Kidney glomerular epithelial cell (primary cell): ENCODE measurements at places on chromosomes 2 and 18.

DNA sequence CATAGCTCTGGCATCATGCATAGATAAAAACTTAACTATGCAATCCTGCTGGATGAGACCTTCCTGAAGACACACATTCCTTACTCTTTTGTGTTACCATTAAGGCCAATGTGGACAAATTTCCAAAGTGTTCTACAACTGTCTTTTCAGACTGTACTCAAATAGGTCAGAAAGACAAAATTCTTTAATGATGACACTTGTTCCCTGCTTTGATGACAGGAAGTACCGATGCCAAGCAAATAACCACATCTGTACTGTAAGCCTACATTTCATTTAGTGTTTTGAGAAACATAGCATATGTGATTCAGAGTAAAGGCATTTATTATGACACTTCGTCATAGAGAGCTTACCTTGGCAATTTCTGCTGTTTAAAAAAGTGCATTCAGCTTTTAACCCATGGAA lies 55.0 kb downstream of the PMAIP1 start:
- DNase-seq, result no peak

DNA sequence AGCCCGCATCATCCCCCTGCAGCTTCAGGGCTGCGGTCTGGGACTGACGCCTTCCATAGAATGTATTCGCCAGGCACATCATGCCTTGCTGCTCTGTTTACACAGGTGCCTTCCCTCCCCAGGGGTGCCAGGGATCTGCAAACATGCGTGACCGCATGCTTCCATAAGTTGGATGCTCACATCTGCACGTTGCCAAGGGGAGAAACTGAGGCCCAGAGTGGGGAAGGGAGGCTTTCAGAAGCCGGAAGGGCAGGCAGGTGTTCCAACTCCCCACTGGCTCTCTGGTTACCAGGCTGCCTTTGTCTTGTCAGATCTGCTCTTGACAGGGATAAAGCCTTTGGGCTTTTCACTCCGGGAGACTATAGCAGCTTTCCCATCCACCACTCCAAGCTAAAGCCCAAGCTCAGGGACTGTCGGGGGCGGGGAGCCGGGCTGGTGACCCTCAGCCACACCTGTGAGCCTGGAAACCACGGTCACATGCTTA lies 125.8 kb upstream of the TNP1 start:
- no peak for DNase-seq

- no peak for DNase-seq
These were observed 239.1 kb downstream of the SEPTIN10 start for GRCh38 chr2:109374548-109375130.

DNA sequence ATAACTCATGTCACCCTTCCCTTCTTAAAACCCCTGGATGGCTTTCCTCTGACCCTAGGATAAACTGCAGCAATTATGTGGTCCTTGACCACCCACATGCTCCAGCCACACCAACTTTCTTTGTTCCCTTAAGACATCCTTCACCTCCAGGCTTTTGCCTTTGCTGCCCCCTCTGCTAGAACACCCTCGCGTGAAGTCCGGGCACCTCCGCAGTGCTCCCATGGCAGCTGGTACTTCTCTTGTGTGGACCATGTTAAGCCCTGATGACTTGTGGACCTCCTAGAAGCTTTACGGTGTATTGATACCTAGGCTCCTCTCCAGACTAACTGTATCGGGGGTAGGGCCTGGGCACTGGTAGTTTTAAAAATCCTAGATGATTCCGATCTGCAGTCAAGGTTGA lies 824 bp upstream of the ABHD1 start:
- DNase-seq, result no peak

GRCh38 chr18:12621742-12622306 lies 36.1 kb downstream of the SPIRE1 start:
- DNase-seq, result peak; percentile 15

GRCh38 chr18:29449424-29449823 lies 1272.5 kb upstream of the CDH2 start:
- no peak for DNase-seq

DNA sequence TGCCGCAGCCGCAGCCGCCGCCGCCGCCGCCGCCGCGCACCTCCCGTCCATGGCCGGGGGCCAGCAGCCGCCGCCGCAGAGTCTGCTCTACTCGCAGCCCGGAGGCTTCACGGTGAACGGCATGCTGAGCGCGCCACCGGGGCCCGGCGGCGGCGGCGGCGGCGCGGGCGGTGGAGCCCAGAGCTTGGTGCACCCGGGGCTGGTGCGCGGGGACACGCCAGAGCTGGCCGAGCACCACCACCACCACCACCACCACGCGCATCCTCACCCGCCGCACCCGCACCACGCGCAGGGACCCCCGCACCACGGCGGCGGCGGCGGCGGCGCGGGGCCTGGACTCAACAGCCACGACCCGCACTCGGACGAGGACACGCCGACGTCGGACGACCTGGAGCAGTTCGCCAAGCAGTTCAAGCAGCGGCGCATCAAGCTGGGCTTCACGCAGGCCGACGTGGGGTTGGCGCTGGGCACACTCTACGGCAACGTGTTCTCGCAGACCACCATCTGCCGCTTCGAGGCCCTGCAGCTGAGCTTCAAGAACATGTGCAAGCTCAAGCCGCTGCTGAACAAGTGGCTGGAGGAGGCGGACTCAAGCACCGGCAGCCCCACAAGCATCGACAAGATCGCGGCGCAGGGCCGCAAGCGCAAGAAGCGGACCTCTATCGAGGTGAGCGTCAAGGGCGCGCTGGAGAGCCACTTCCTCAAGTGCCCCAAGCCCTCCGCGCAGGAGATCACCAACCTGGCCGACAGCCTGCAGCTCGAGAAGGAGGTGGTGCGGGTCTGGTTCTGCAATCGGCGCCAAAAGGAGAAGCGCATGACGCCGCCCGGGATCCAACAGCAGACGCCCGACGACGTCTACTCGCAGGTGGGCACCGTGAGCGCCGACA lies 2.4 kb downstream of the POU3F3 start:
- no peak for DNase-seq

DNA sequence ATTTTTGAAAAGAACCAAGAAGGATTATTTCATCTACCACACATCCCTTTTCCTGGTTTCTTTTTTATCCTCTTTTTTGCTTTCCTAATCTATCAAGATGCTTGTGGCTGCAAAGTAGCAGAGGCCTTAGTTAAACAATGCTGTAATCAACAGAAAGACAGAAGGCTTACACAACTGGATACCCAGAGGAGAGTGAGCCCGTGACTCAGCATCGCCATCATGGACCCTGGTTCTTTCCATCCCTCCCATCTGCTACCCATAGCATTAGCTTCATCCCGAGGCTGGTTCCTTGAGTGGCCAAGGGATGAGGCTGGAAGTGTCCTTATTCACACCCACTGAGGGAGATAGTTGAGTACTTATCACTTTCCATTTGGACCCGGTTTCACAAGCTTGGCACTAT lies 7.5 kb upstream of the HAAO start:
- no peak for DNase-seq

DNA sequence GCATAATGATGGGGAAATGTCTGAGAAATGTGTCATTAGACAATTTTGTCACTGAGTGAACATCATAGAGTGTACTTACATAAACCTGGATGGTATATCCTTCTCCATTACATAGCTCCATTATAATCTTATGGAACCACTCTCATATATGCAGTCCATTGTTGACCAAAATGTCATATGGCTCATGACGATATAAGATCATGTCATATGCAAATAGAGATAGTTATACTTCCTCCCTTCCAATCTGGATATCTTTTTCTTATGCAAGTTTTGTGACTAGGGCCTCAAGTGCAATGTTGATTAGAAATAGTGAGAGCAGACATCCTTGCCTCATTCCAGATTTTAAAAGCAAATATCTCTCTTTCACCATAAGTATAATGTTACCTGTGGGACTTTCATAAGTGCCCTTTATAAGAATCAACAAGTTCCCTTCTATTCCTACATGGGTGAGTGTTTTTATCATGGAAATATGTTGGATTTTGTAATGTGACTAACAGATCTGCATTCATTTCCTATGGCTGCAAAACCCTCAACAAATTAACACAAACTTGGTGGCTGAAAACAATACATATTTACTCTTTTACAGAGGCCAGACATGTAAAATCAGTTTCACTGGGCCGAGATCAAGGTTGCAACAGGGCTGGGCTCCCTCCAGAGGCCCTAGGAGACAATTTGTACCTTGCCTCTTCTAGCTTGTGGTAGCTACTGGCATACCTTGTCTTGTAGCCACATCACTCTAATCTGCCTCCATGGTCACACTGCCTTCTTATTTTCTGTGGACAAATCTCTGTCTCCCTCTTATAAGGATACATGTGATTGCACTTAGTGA lies 21.6 kb upstream of the SULT1C4 start:
- no peak for DNase-seq

DNA sequence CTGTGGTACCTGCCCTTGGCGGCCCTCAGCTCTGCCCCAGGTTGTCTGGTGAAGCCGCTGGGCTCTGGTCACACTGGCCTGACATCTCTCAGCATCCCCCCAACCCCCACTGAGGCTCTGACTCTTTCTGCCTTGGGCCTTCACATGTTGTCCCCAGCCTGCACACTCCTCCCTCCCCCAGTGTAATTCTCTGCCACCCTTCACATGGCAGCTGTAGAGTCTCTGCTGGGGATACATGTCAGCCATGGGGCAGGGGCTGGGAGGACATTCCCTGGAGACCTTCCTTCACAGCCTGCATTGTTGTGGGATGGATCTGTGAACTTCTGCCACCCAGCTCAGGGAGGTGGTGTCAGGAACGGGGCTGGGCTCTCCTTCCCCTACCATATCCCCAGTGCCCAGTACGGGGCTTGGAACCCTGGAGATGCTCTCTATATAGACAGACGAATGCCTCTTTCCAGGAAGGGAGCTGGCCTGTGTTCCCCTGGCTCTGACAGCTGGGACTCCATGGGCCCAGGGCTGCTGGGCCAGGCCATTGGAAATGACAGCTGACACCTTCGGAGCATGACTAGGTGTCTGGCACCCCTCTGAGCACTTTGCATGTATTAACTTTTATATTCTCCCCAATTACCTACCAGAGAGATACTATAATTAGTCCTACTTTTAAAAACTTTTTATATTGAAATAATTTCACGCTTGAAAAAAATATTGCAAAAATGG lies 151.5 kb downstream of the INHBB start:
- no peak for DNase-seq

DNA sequence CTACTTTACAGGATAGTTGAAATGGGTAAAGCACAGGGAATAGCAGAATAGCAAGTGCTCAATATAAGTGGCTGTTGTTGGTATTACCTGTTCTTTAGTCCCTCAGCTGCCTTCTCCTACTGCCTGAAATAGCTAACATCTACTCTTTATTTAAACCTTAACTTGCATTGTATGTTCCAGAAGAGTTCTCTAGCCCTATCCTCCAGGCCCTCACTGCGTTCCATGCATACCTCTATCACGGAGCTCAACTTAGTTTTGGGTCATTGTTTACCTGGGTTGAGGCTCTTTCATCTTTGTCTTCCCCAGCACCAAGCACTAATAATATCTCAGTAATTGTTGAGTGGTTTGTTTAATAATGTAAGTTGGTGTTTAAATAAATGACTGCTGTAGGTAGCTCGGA lies 242.2 kb upstream of the FANCL start:
- no peak for DNase-seq

DNA sequence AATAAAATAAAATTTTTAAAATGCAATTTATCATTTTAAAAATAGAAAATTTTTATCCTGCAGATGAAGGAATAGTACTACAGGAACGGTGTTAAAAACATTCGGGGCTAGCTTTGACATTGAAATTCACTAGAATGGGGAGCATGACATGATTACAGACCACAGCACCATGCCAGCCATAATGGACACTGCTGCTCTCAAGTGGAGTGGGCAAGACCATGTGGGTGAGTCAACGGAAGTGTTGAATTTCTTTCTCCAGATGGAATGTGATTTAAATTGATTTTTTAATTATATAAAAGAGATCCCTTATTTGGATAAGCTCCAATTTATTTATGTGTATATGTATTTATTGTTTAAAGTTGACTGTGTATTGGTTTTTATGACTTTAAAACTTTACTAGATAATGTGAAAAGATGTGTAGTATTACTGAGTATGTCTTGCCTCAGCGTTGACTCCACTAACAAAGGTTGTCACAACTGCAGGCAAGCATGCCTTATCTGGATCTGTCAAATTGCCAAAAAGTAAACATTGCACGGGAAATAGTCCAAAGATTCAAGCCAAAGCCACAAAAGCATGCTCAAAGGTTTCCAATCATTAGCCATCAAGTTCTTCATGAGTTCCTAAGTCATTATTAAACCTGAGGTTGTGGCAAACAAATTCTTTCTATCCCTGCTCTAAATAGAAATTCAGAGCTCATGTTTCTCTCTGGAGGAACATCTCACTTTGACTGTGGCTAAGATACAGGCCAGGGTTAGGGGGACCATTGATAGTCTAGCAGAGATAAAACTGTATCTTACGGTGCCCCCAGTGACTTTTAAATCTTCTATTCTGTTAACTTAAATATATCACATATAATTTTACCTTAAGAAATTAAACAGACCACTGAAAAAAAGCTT lies 536.9 kb downstream of the TMX3 start:
- no peak for DNase-seq

GRCh38 chr2:107418708-107419107 lies 408.0 kb upstream of the RGPD4 start:
- no peak for DNase-seq

DNA sequence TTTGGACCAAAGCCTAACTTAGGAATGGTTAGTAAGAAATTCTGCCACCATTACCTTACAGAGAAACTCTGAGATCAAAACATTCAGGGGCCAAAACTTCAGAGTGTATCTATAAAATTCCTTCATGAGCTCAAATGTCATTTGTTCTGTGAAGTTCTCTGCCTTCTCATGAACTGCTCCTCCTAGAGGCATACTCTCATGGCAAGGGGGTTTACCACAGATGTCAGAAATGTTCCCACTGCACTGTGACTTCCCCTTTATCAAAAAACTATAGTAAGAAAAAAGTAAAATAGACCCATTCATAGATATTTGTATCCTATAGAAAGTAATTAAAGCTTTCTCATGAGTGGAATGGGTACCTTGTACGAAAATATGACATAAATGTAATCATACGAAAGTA lies 68.5 kb downstream of the USP40 start:
- DNase-seq, result no peak

- no peak for DNase-seq
These were observed 48.1 kb upstream of the RBMS1 start for GRCh38 chr2:160541745-160542144.

GRCh38 chr2:231530099-231531011 lies at the start of gene NMUR1:
Gene NMUR1 (minus strand): TSS chr2:231530445. CDS start chr2:231530361, 84 bp downstream.
- no peak for DNase-seq

DNA sequence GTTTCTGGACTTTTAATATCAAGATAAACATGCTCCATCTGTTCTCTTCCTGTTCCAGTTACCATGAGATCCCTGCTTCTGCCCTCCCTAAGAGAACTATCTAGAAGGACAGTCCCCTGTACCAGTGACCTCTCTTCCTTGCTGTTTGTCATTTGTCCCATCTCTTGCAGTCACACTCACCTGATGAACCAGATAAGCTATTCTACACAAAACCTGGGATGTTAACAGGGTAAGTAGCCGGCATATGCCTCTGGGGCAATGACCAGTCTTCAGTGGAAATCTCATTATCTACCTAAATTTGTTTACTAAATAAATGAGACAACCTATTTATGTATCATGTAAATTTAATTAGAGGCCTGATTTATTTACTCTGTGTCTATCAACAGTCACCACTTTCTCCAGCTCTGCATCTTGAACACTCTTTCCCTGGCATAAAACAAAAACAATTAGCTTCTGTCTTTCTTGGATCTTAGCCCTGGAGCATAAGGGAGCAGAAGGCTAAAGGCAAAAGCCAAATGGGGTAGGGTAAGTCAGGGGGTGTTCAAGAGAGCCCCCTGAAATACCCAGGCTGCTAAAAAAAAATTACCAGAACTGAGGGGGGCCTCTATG lies 337.7 kb downstream of the ALK start:
- DNase-seq, result no peak

GRCh38 chr2:196131949-196132925 lies 39.1 kb downstream of the STK17B start:
- DNase-seq, result no peak

GRCh38 chr18:35121531-35121930 lies 80.3 kb downstream of the MAPRE2 start:
- DNase-seq, result no peak
